ENCODE measurements at places on chromosomes 12 and 14.

- DNase-seq, result no peak
Measured at GRCh38 chr12:128298091-128298748, 31.2 kb downstream of the TMEM132C start.

- no peak for DNase-seq
Measured at GRCh38 chr12:130661486-130662255, 54.4 kb downstream of the RIMBP2 start.

DNA sequence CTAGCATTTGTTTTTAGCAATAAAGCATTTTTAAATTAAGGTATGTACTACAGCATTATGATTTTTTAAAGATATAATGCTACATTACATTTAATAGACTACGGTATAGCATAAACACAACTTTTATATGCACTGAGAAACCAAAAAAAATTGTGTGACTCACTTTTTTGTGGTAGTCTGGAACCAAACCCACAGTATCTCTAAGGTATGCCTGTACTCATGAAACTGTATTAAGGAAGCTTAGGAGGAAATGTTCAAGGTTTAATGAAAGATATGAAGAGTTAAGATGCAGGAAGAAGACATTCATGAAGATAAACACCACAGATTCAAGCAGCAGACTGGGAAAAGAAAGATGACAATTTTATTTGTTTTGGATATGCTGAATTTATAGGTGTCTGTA, 51.7 kb downstream of the PPP1R12A start:
- no peak for DNase-seq

GRCh38 chr12:118972982-118973381, 8.4 kb upstream of the SRRM4 start:
- no peak for DNase-seq

GRCh38 chr12:48379794-48380193, 29.1 kb upstream of the ZNF641 start:
- DNase-seq, result no peak

DNA sequence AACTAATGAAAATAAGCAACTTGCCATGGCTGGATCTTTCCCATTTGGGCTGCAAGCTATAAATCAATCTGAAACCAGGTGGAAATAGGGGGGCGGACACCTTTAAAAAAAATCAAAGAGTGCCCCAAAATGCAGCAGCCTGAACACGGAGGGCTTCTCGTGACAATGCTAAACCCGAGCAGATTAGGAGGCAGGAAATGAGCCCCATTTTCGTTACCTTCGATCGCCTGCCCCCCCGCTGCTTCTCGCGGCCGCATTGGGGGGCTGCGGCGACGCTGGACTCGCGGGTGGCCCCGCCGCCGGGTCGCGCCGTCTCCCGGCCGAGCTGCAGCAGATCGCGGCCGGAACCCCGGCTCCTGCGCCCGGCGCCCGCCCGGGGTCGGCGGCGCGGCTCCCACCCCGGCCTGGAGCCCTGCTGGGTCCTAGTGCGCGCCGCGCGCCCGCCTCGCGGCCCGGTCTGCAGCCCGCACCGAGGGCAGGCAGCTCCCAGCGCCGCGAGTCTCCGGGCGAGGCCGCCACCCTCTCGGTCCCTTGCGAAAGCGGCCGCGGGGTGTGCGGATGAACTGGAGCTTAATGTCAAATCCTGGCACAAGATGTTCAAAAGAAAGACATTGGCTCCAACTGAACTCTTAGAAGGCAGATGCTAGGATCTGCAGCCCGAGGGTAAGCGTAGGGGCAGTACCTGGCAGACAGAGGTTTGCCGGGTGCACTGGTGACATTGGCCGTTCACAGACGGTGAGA, 201.9 kb upstream of the FOXN3 start:
- DNase-seq, result peak; percentile 48

DNA sequence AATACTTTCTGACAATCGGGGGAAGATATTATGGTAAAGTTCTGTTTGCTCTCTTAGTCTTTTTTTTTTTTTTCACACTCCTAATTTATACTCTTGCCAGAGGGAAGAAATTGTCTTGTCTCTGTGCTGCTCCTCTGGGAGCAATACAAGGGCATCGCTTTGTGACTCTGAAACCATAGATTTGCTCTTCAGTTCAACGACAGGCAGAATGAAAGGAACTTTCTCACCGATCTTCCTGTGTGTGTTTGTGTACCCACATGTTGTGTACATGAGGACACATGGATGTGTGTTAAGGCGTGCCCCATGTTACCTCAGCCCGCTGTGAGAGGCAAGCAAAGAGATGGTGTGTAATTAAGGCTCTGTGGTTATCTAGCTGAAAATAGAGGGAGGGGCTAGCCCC, 457.6 kb downstream of the EGLN3 start:
- DNase-seq, result no peak

- no peak for DNase-seq
Measured at GRCh38 chr14:69699748-69700303, 67.1 kb upstream of the SRSF5 start.

GRCh38 chr12:61667676-61668075, 592.5 kb upstream of the USP15 start:
- no peak for DNase-seq

Measured in activated gamma-delta T cell treated with anti-CD3 and anti-CD28 coated beads, Interleukin-2, amount 50 U/mL, for 16 hours (primary cell).